Stimulated activated naive CD4-positive, alpha-beta T cell treated with Interleukin-2 at 50 U/mL for 16 hours (primary cell): ENCODE measurements at places on chromosomes 6 and 20.

DNA sequence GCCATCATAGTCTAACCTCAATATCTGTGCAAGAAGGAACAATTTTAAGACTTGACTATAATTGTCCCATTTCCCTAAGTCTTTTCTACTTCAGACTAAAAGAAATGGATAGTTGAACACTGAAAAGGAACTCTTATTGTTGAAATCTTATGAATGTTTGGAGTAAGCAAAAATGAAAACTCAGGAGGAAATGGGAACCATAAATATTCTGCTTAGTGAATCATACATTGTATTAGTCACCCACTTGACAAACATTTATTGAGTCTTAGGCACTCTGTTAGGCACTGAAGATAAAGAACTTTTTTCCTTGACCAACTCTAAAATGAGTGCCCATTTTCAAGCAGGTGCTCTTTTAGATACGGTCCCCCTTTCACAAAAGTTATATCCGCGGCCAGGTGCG lies 8.7 kb downstream of the CCDC170 start:
- no peak for DNase-seq

DNA sequence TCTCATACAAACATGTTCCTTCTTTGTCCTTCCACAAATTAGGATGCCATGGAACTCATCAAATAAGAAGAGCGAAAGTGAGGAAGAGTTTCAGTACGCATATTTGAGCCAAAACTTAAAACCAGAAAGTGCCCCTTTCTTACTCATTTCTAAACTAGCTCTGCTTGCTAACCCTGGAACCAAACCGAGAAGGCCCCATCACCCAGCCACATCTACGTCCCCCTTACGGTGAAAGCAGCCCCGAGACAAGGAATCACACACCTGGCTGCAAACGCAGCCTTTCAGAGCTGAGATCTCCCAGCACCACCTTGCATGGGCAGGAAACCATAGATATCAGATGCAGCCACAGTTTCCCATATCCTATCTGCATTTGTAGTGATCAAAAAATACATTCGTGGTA lies 28.5 kb downstream of the TRERF1 start:
- peak; percentile 18 for DNase-seq

GRCh38 chr20:48603819-48604405 lies 223.9 kb downstream of the PREX1 start:
- DNase-seq: no peak

DNA sequence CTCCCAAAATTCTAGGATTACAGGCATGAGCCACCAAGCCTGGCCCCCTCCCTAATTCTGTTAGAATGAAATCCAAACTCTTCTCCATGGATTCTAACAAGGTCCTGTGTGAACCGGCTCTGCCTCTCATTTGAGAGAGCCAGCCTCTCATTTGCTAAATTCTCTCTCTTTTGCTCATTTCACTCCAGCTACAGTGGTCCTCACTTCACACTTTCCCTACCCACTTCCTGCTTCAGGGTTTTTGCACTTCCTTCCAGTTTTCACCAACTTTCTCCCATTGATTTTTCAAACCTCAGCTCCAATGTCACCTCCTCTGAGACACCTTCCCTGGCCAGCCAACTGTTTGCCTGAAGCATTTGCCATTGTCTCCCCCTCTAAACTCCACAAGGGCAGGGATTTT lies 5.1 kb downstream of the COX4I2 start:
- DNase-seq: no peak

DNA sequence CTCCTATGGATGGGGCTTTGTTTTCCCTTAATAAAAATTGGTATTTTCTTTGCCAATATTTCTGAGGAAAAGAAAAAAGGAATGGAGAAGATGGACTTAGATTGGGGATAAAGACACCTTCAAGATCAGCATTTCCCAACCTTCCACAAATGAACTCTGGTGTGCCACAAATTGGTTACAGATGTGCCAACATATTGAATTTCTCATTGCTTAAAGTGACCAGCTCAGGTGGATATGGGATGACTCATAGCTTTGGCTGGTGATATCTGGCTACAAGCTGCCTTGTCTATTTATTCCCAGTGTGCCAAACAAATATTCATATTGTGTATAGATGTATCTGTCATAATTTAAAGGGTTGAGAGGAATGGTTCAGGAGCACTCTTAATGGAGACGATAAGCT lies 32.5 kb downstream of the THEMIS start:
- DNase-seq: no peak

- no peak for DNase-seq
Observed at GRCh38 chr6:17980329-17980728, 7.1 kb downstream of the KIF13A start.

- DNase-seq: no peak
Observed at GRCh38 chr6:21023210-21023609, 489.0 kb downstream of the CDKAL1 start.

DNA sequence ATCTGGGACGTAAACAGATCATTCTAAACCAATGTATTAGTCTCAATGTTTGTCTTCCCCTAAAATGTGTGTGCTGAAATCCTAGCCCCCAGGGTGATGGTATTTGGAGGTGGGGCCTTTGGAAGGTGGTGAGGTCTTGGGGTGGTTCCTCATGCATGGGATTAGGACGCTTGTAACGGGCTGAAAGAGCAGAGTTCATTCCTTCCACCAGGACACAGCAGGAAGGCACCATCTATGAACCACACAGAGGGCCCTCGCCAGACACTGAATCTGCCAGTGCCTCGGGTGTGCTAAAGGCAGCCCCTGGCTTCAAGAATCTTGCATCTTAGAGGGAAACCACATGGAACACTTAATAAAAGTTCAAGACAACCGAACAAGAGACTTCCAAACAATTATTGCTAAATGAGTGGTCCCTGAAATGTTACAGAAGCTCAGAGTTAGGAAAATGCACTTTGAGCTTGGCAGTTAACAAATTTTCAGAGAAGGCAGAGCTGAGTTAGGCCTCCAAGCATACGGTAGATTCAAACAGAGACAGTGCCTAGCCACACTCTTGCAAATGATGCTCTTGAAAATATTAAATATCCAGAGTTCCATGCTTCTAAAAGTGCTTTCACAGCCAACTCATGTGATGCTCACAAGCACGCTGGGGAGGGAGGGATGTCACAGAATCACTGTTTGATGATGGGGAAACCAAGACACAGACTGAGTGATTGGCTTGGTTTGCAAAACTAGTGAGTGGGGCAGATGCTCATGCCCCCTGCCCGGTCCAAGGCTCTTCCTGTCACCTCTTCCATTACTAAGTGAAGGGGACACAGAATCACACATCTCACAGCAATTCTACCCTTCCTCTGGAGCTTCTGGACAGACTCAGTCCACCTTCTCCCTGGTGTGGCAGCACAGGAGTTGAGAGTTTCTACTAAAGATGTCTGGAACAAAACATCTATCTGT lies 27.4 kb downstream of the TBC1D7 start:
- no peak for DNase-seq

- DNase-seq: no peak
Observed at GRCh38 chr20:23200914-23201313, 114.8 kb upstream of the CD93 start.
